Sigmoid colon (tissue), 7 donors: ENCODE measurements at places on chromosomes 12 and 14.

- DNase-seq, result no peak
- no peaks in the 10 kb centered on the region for H3K27me3 ChIP-seq
- no peak overlapping the region for H3K27ac ChIP-seq
- no peak overlapping the region for H3K4me3 ChIP-seq
- peaks cover 9% of the 10 kb centered on the region for H3K36me3 ChIP-seq
- no peaks in the 10 kb centered on the region for H3K4me1 ChIP-seq
Measured at GRCh38 chr14:99651953-99652746, 7.2 kb downstream of the HHIPL1 start.

DNA sequence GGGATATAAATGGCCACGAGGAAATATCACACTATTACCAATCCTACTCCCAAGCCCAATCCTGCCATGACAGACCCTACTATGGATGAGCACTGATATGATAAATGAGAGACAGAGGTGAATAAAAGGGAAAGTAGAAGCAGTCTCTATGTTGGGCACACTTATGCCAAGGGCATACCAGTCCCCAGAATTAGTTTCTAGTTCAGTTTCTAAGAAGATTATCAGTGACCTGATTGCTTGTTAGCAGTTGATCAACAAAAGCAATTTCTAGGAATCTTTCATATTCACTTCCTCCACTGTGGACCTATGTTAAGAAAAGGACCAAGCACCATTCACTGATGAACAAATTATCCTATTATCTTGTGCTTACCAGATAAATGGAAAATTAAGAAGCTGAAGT lies 20.0 kb downstream of the SCAF11 start:
- no peak for DNase-seq
- H3K36me3 ChIP-seq, result no peaks in the 10 kb centered on the region
- no peak overlapping the region for H3K27ac ChIP-seq
- peaks cover 36% of the 10 kb centered on the region for H3K4me1 ChIP-seq

DNA sequence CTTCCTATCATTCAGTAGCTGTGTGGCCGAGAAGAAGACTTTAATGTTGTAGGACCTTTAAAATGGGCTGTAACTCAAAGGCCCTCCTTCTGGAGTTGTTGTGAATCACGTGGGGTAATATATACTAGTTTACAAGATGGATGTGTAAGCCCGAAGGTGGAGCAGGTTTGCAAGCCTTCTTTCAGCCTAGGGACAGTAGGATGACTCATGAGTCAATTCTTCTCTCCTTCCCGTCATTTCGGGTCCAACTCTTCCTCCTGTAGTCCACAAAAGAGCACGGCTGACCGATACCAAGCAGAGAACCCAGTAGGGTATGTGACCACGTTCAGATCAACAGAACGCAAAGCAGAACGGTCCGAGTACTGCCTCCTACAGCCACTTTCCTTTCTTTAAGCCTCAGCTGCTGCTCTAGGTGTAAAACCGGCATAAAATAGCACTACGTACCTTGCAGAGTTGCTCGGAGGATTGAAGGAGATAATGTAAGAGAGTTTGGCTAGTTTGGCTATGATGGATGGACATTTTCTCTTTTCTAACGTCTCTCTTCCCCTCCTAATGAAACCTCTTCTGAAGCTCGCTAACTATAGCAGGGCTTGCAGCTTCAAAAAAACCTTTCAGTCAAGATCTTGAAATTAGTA lies 1.3 kb upstream of the RASSF3 start:
- peak overlapping the region; percentile 91 for H3K27ac ChIP-seq
- DNase-seq, result no peak
- H3K4me1 ChIP-seq, result no peaks in the 10 kb centered on the region
- peak overlapping the region; percentile 90 for H3K4me3 ChIP-seq

DNA sequence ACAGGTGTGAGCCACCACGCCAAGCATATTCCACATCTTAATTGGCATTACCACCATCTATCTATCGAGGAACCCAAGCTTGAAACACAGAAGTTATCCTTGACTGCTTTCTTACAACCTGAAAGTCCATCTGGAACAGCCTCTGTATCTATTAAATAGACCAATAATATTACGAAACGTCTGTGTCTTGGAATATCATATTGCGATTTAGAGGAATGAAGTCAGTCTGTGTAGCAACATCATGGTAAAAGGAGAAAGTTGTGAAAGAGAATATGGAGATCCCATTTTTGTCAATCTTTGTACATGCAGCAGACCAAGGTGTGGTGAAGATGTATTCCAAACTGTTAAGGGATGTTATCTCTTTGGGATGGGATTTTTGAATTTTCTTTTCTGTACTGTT lies 25.8 kb upstream of the MAX start:
- no peaks in the 10 kb centered on the region for H3K4me1 ChIP-seq
- no peaks in the 10 kb centered on the region for H3K36me3 ChIP-seq
- no peak for DNase-seq

DNA sequence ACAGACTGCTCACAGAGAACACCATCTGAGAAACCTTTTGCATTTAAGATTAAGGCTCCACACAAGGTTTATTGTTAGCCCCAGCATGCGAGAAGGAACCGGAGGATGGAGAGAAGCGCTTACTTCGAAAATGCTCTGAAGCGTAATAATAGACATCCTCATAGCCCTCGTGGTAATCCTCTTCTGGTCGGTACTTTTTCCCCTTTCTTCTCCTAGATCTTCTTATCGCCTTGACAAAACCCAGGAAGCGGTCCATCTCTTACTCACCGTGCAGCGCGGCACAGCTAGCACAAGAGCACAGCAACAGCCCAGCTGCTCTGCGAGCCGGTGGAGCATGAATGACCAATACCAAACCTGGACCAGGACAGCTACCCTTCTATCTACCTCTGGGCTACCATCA lies 125.1 kb upstream of the GRIP1 start:
- no peaks in the 10 kb centered on the region for H3K4me1 ChIP-seq
- no peak for DNase-seq
- no peak overlapping the region for H3K4me3 ChIP-seq
- no peaks in the 10 kb centered on the region for H3K27me3 ChIP-seq
- H3K27ac ChIP-seq, result no peak overlapping the region
- no peaks in the 10 kb centered on the region for H3K36me3 ChIP-seq

DNA sequence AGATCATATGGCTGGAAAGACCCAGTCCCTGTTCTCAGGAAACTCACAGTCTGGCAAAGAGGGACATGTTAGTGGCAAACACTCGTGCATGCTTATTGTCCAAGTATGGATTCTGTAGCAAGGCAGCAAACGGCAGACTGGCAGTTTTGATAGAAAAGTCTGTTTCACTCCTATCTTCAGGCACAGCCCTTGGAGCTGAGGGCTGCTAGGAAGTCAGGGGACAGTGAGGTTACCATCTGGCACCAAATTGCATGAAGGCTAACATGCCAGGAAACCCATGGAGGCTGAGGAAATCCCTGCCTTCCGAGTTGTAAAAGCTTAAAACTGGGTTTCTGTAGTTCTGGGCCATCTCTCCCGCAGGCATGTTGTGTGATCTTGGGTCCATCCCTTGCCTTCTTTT lies 32.9 kb downstream of the CALM1 start:
- H3K4me3 ChIP-seq, result no peak overlapping the region
- no peak overlapping the region for H3K27ac ChIP-seq
- no peak for DNase-seq
- no peaks in the 10 kb centered on the region for H3K4me1 ChIP-seq
- H3K27me3 ChIP-seq, result no peaks in the 10 kb centered on the region
- H3K36me3 ChIP-seq, result no peaks in the 10 kb centered on the region
